ENCODE measurements at places on chromosomes 2 and 18.

DNA sequence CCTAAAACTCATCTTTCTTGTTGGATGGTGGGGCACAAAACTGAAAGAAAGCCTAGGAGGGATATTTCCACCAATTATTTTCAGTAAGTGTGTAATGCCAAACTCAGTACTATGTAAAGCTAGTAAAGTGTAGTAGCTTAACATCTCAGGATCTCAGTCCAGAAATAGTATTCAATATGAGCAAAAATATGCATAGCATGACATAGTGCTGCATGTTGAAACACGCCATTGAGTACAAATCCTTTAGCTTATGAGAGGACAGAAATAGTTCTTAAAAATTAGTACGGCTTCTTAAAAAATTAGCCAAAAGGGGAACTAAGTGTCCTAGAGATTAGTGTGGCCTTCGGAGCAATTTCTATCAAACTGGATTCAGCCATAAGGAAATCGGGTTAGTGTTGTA, 21.7 kb upstream of the ATL2 start:
- DNase-seq = no peak

GRCh38 chr2:236828820-236829219, 256.9 kb upstream of the COPS8 start:
- DNase-seq = no peak

- DNase-seq = no peak
Measured at GRCh38 chr2:127475788-127476187, 50.5 kb downstream of the IWS1 start.

DNA sequence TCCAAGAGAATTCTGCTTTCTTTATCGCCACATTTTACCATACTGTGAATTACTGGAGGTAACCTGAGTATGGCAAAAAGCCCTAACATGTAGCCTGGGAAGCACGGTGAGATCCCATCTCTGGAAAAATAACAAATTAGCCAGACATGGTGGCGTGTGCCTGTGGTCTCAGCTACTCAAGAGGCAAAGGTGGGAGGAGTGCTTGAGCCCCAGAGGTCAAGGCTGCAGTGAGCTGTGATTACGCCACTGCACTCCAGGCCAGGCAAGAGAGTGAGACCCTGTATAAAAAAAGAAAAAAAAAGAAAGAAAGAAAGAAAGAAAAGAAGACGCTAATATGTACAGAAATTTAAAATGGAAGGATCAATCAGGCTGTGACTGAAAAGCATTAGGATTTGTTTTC, 57.7 kb upstream of the SESTD1 start:
- no peak for DNase-seq

GRCh38 chr2:110820128-110820527, 87.8 kb downstream of the ACOXL start:
- DNase-seq = no peak

GRCh38 chr2:128809880-128810279, 491.2 kb upstream of the HS6ST1 start:
- DNase-seq = no peak

- DNase-seq = no peak
Measured at GRCh38 chr2:236969767-236970655, 115.7 kb upstream of the COPS8 start.

DNA sequence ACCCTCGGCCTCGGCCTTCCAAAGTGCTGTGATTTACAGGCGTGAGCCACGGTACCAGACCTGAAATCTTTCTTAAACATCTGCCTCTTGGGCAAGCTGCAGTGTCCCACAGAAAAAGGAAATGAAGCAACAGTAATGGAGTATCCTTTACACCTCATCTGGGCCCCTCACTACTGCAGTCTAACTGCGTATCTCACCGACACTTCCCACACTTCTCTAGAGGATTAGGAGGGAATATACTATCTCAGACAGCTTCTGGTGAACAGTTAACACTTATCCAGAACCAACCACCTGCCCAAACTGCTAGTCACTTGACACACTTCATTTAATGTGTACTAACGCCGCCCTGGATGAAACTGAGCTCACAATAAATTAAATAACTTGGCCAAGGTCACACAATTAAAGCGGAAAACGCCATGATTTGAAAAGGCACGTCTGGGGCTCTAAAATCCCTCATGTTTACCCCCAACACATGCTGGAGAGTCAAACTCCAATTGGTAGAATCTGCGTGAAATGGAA, 993 bp downstream of the COX7A2L start:
- DNase-seq = no peak

GRCh38 chr2:241357531-241357930, 1.4 kb downstream of the FARP2 start:
- DNase-seq = no peak

DNA sequence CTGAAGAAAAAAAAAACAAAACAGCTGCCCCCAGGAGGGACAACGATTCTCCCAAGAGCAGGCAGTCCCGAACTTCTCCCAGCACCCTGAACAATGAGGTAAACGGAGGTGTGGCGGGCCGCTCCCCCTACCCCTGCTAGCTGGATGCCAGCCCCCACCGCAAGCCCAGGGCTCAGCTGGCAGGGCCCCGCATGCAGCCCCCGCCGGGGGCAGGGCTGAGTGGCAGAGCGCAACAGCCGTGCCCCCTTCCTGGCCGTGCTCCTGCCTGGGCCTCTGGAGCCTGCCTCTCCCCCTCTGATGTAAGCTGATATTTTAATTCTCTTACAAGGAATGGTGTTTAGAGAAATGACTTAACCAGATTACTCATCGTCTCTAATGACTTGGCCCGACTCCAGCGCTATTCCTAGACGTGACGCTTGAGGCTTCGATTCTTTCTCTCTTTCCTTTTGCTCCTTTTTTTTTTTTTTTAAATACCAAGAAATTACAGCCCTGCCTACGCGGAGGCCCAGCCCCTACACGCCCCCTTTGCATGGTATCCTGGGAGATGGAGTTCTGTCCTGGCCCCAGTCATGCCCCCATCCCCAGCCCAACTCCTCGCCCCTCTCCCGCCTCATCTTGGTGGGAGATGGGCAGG, 4.6 kb upstream of the ARID5A start:
- peak; percentile 91 for DNase-seq

DNA sequence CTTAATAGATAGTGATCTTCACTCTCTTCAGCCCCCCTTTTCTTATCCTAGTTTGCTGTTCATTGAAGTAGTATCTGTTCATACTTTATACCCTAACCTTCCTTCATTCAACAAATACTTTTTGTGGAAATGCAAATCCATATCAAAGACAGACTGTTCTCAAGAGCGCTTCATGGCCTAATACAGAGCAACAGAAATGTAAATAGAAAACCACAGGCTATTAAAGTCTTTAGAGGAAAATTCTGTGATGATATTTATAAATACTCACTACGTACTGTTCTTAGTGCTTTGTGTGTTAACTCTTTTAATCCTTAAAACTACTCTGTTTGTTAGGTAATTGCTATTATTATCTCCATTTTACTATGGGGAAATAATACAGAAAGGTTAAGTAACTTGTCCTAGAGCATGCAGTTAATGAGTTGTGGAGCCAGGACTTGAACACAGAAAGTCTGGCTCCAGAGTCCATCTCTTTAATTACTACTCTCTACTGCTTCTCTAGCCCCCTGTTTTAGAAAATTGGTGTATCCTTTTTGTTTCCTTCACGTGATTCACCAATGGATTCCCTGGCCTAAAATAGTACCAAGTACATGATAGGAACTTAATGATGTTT, 2.9 kb downstream of the MDH1 start:
- no peak for DNase-seq

- no peak for DNase-seq
Measured at GRCh38 chr2:211692689-211693088, 845.9 kb downstream of the ERBB4 start.

GRCh38 chr2:68403199-68403644, 38.1 kb downstream of the PLEK start:
- no peak for DNase-seq

GRCh38 chr2:96952016-96952750, 34.2 kb downstream of the FAM178B start:
- DNase-seq = no peak

Measured in D721Med (cell line).